ENCODE measurements at places on chromosomes 5 and 9.

DNA sequence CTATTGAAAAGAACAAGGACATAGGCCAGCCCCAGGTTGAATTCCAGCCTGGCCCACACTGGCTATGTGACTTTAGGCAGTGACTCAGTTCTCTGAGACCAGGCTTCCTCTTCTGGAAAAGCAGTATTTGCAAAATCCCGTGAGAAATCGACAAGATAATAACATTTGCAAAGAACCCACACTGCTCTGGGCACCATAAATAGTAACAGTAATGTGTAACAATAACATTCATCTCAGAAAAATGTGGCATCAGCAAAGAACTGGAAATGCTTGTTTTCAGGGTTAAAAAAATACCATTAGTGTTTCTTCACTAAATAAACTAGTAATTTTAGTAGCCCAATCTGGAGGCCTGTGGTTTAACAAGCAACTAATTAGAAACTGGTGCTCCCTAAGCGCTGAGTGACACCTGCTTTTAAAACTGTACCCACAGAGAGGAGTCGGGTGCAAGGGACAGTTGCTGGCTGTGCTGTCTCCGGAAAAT lies 148.4 kb downstream of the TTLL11 start:
- no peaks in the 10 kb centered on the region for H3K27me3 ChIP-seq
- H3K4me1 ChIP-seq: peaks cover 5% of the 10 kb centered on the region
- DNase-seq: no peak
- H3K36me3 ChIP-seq: peaks cover 5% of the 10 kb centered on the region
- no peak overlapping the region for H3K27ac ChIP-seq
- no peak overlapping the region for H3K4me3 ChIP-seq

DNA sequence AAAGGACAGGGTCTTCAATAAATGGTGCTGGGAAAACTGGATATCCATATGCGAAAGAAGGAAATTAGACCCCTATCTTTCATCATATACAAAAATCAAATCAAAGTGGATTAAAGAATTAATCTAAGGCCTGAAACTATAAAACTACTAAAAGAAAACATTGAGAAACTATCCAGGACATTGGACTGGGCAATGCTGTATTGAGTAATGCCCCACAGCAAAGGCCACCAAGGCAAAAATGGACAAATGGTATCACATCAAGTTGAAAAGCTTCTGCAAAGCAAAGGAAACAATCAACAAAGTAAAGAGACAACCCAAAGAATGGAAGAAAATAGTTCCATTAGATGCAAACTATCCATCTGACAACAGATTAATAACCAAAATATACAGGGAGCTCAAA lies 72.3 kb downstream of the STRBP start:
- no peak overlapping the region for H3K4me3 ChIP-seq
- H3K27me3 ChIP-seq: no peaks in the 10 kb centered on the region
- H3K4me1 ChIP-seq: no peaks in the 10 kb centered on the region
- DNase-seq: no peak

GRCh38 chr9:37626708-37627292 lies 24.0 kb upstream of the FRMPD1 start:
- H3K27ac ChIP-seq: peak overlapping the region; percentile 20
- DNase-seq: no peak
- peak overlapping the region; percentile 40 for H3K4me3 ChIP-seq

- H3K4me1 ChIP-seq: no peaks in the 10 kb centered on the region
- H3K36me3 ChIP-seq: no peaks in the 10 kb centered on the region
- H3K27me3 ChIP-seq: peaks cover 18% of the 10 kb centered on the region
These were observed 49.5 kb downstream of the NSG2 start for GRCh38 chr5:174094857-174095606.

DNA sequence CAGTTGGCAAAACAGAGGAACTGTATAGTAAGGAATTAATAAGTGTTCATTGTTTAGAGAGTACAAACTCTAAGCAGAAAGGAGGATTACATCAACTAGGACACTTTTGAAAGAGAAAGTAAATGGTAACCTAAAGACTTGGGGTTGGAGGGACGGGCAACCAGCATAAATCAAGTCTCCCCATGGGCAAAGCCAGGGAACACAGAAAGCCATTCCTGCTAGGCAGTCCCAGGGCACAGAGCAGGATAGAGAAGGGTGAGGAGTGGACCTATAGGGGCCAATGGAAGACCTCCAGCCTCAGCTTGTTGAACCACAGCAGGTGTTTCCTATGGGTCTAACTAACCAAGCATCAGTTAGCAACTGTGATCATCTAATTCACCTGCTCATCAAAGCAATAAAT lies 9.2 kb upstream of the ERAP1 start:
- H3K4me3 ChIP-seq: no peak overlapping the region
- H3K36me3 ChIP-seq: no peaks in the 10 kb centered on the region
- no peak for DNase-seq
- no peaks in the 10 kb centered on the region for H3K27me3 ChIP-seq
- no peaks in the 10 kb centered on the region for H3K4me1 ChIP-seq

DNA sequence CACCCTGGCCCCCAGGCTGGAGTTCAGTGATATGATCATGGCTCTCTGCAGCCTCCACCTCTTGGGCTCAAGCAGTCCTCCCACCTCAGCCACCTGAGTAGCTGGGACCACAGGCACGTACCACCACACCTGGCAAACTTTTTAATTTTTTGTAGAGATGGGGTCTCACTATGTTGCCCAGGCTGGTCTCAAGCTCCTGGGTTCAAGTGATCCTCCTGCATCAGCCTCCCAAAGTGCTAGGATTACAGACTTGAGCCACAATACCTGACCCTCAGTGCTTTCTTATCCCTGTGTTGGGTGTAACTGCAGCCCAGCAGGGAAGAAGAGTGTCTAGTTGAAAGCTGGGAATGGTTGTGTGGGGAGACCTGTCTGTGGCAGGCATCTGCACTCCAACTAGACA lies 10.9 kb downstream of the PTPA start:
- no peaks in the 10 kb centered on the region for H3K27me3 ChIP-seq
- H3K36me3 ChIP-seq: peaks cover 14% of the 10 kb centered on the region
- H3K27ac ChIP-seq: no peak overlapping the region
- H3K4me3 ChIP-seq: no peak overlapping the region

- no peaks in the 10 kb centered on the region for H3K36me3 ChIP-seq
- no peak within 1 kb of the TSS for H3K27ac ChIP-seq
- no peak for DNase-seq
- peaks cover 73% of the 10 kb centered on the region for H3K27me3 ChIP-seq
- H3K4me3 ChIP-seq: peak within 1 kb of the TSS; percentile 36
- peaks cover 4% of the 10 kb centered on the region for H3K4me1 ChIP-seq
These were observed at the start of gene SLC6A7 for GRCh38 chr5:150189728-150190502. Gene SLC6A7, plus strand, starts transcription at chr5:150190062. Its CDS starts 266 bp downstream, at chr5:150190328.

- H3K4me3 ChIP-seq: no peak overlapping the region
- H3K4me1 ChIP-seq: peaks cover 39% of the 10 kb centered on the region
- H3K36me3 ChIP-seq: peaks cover 25% of the 10 kb centered on the region
- DNase-seq: no peak
- H3K27ac ChIP-seq: no peak overlapping the region
These were observed 45.9 kb downstream of the CERT1 start for GRCh38 chr5:75465480-75465879.
